Bronchial smooth muscle cell (primary cell): ENCODE measurements at places on chromosomes 2 and 18. TPM values are rescaled to one million over a fixed set of nuclear protein-coding genes. Genes with fewer than 3 reads are reported as not detected.

ECEL1 gene
- total RNA-seq, result not detected in 2 replicates

ATP6V1B1 gene
- 0.79 and 1.3 TPM in 2 replicates for total RNA-seq

AQP4 gene
- total RNA-seq, result not detected in 2 replicates

PAX8 gene
- 0.43 and 0.79 TPM in 2 replicates for total RNA-seq

TAF4B gene
- total RNA-seq, result 0.79 and 1.8 TPM in 2 replicates
